ENCODE measurements at places on chromosomes 13 and 19.

GRCh38 chr19:19595171-19595701, 23.3 kb downstream of the PBX4 start:
- no peak for DNase-seq

GRCh38 chr19:6752256-6753177, 13.0 kb downstream of the TRIP10 start:
- no peak for DNase-seq

GRCh38 chr19:30662211-30662861, 290.2 kb downstream of the ZNF536 start:
- DNase-seq, result no peak

- peak; percentile 8 for DNase-seq
Observed at GRCh38 chr19:17616961-17617806, 61.7 kb downstream of the COLGALT1 start.

DNA sequence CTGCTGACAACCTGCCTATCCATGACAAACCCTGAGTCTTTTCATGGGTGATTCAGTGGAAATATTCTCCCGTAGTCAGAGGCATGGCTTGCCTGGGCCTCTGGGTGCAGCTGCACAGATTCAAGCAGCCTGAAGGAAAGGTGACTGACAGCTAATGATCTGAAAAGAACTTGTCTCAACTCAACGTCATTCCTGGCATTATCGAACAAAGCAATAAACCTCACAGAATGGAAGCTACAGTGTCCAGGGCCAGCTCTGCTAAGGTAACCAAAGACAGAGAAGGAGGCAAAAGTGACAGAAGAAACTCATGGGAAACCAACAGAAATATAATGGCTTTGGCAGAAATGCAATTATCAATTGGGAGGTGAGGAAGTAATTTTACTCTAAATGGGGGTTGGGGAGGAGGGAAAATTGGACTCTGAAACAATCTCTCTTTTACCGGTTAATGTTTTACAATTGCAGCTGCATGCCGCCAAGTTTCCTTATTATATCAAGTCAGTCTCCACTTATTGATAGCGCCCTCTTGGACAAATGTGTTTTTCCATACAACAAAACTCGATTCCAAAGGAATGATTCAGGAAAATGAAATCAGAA, 12.9 kb downstream of the STARD13 start:
- no peak for DNase-seq
